HepG2 (cell line): ENCODE measurements at places on chromosomes 4 and X. TPM values are rescaled to one million over a fixed set of nuclear protein-coding genes. Genes with fewer than 3 reads are reported as not detected.

DNA sequence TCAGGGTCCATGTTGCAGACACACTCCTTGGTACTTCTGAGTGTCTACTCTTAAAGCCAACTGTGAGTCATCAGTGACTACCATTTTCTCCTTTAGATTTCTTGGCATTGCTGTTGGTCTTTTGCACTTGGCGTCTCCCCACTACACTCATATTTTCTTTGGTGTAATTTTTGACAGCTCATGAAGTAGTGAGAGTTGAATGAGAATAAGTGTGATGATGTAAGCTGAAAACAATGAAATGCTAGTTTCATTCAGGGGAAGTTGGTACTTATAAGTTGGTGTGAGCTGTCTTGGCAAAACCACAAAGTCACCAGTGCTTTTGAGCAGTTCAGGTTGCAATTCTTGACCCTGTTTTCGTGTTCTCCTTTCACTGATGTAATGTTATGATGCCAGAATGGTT is 142.9 kb upstream of the ARX start:
- no peaks in the 10 kb centered on the region for H3K36me3 ChIP-seq
- H3K27ac ChIP-seq: no peak overlapping the region
- H3K27me3 ChIP-seq: no peaks in the 10 kb centered on the region
- DNase-seq: no peak
- H3K4me3 ChIP-seq: no peak overlapping the region

GRCh38 chrX:106959901-106960300 is 39.7 kb downstream of the CLDN2 start:
- no peaks in the 10 kb centered on the region for H3K27me3 ChIP-seq
- H3K4me3 ChIP-seq: no peak overlapping the region
- peaks cover 18% of the 10 kb centered on the region for H3K4me1 ChIP-seq
- H3K27ac ChIP-seq: no peak overlapping the region
- H3K36me3 ChIP-seq: no peaks in the 10 kb centered on the region; the same call in 1 of the 2 replicates
- peak; percentile 59 for DNase-seq

GRCh38 chr4:52838729-52839586 is 23.2 kb upstream of the RASL11B start:
- no peaks in the 10 kb centered on the region; the same call in 2 of the 3 replicates for H3K27me3 ChIP-seq
- no peaks in the 10 kb centered on the region for H3K36me3 ChIP-seq
- no peak overlapping the region for H3K4me3 ChIP-seq
- DNase-seq: peak; percentile 8

DNA sequence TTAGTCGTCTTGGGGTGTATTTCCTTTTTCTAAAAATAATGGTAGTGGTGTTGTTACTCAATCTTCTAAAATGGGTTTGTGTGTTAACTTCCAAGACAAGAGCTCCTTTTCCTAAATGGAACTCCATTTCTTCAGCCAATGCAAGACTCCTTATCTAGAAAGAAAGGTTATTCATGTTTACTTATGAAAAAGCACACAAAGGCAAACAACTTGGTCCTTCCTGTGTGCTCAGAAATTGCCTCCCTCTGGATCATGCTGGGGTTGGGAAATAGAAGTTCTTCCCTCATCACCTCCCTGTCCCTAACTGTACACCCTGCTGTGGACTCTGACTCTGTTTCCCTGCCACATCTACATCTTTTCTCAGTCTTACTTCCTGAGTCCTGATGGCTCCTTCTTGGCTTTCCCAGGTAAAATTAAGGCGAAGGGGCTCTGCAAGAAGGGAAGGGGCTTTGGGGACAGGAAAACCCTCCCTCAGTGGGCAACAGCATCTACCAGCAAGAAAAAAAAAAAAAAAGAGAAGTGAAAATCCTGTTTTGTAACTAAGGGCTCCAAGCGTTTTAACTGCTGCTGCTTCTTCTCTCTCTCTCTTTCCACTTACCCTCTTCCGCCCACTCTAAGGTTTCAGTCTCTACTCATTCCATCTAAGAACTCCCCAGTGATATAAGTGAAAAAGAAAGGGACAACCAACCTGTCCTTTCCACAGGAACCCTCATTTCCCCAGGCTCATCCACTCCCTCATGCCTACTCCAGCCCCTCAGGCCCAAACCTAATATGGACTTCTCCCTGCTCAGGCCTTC is 19.8 kb upstream of the TASL start:
- no peak overlapping the region for H3K4me3 ChIP-seq
- DNase-seq: no peak
- no peaks in the 10 kb centered on the region for H3K36me3 ChIP-seq
- H3K27ac ChIP-seq: no peak overlapping the region
- H3K27me3 ChIP-seq: no peaks in the 10 kb centered on the region

GRCh38 chr4:743463-744211 is 38.0 kb downstream of the PCGF3 start:
- no peaks in the 10 kb centered on the region for H3K27me3 ChIP-seq
- H3K4me3 ChIP-seq: no peak overlapping the region
- no peak for DNase-seq
- H3K36me3 ChIP-seq: peaks cover 20% of the 10 kb centered on the region; the same call in 2 of the 3 replicates
- H3K27ac ChIP-seq: no peak overlapping the region

DNA sequence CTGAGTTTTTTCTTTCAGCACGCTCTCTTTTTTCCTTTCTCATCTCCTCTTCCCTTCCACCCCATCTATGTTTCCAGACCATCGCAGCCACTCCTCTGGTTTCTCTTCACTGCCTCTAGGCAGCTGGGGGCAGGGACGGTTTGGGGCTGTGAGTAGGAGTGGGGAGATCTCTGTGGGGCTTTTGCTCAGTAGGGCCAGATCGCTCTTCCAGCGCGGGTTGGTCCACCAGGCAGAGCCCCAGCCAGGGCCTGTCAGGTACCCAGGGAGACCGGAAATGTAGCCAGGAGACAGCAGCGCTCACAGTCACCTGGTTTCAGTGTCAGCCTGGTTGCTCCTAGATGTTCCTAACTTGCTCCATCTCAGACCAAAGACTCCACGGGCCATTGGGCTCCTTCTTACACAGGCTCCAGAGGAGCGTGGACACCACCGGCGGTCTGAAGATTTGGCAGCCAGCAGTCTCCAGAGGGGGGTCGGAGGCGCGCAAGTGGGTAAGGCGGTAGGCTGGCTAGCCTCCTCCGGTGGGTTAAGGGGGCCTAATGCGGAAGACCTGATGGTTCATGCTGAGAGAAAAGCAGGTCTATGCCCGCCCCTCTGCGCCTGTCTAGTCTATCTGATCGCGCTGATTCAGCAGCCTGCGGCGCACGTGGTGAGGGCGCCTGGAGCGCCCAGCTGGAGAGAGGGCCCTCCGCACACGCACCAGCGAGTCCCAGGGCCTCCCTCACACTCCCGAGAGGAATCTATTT is 1.8 kb downstream of the FGF5 start:
- peaks cover 2% of the 10 kb centered on the region; the same call in 1 of the 2 replicates for H3K27me3 ChIP-seq
- H3K36me3 ChIP-seq: no peaks in the 10 kb centered on the region
- H3K4me3 ChIP-seq: no peak overlapping the region
- DNase-seq: no peak
- no peak overlapping the region for H3K27ac ChIP-seq
- H3K4me1 ChIP-seq: no peaks in the 10 kb centered on the region

GRCh38 chr4:77731656-77732055 is 87.5 kb downstream of the CNOT6L start:
- H3K27ac ChIP-seq: no peak overlapping the region
- peaks cover 11% of the 10 kb centered on the region for H3K4me1 ChIP-seq
- no peak for DNase-seq
- no peaks in the 10 kb centered on the region for H3K27me3 ChIP-seq
- peaks cover 6% of the 10 kb centered on the region for H3K36me3 ChIP-seq
- no peak overlapping the region for H3K4me3 ChIP-seq

- no peak overlapping the region for H3K4me3 ChIP-seq
- no peak overlapping the region for H3K27ac ChIP-seq
- no peaks in the 10 kb centered on the region for H3K36me3 ChIP-seq
- no peaks in the 10 kb centered on the region for H3K4me1 ChIP-seq
- DNase-seq: no peak
- H3K27me3 ChIP-seq: no peaks in the 10 kb centered on the region
These were observed 235.1 kb downstream of the CWH43 start for GRCh38 chr4:49221209-49221608.

- DNase-seq: peak; percentile 1
- no peak overlapping the region for H3K4me3 ChIP-seq
- H3K27ac ChIP-seq: no peak overlapping the region
- H3K36me3 ChIP-seq: no peaks in the 10 kb centered on the region
- H3K27me3 ChIP-seq: no peaks in the 10 kb centered on the region
These were observed 102.8 kb upstream of the PCDH18 start for GRCh38 chr4:137635108-137635507.

- H3K4me3 ChIP-seq: no peak overlapping the region
- H3K27ac ChIP-seq: no peak overlapping the region
- H3K4me1 ChIP-seq: peaks cover 14% of the 10 kb centered on the region
These were observed 67.1 kb upstream of the TRIM2 start for GRCh38 chr4:153137159-153137558.

GRCh38 chr4:88672987-88673386 is 24.6 kb downstream of the NAP1L5 start:
- H3K27me3 ChIP-seq: no peaks in the 10 kb centered on the region
- H3K36me3 ChIP-seq: no peaks in the 10 kb centered on the region
- no peak overlapping the region for H3K4me3 ChIP-seq
- peak; percentile 28 for DNase-seq
- no peaks in the 10 kb centered on the region for H3K4me1 ChIP-seq

- H3K27me3 ChIP-seq: no peaks in the 10 kb centered on the region
- H3K27ac ChIP-seq: no peak overlapping the region
- no peaks in the 10 kb centered on the region for H3K4me1 ChIP-seq
- H3K4me3 ChIP-seq: no peak overlapping the region
- H3K36me3 ChIP-seq: no peaks in the 10 kb centered on the region
- DNase-seq: no peak
These were observed 46.4 kb upstream of the KCTD8 start for GRCh38 chr4:44494810-44495701.

CXXC4 gene
- total RNA-seq: not detected in 2 replicates

USP26 gene
- total RNA-seq: not detected in 2 replicates

MAP7D2 gene
- total RNA-seq: 10.5 and 14.2 TPM in 2 replicates

MAP9 gene
- not detected in 2 replicates for total RNA-seq

ARR3 gene
- total RNA-seq: not detected in 2 replicates
